Stimulated activated CD8-positive, alpha-beta memory T cell treated with anti-CD3 and anti-CD28 coated beads, Interleukin-4, amount 100 ng/mL, for 24 hours (primary cell): ENCODE measurements at places on chromosomes 5 and 9.

- DNase-seq, result no peak
Observed at GRCh38 chr5:179121667-179122111, 61.5 kb downstream of the ZNF354C start.

- no peak for DNase-seq
Observed at GRCh38 chr9:70297141-70297540, 38.4 kb downstream of the SMC5 start.

GRCh38 chr9:88978034-88978433, 13.2 kb upstream of the S1PR3 start:
- DNase-seq, result no peak

GRCh38 chr5:103357636-103358035, 99.1 kb downstream of the MACIR start:
- no peak for DNase-seq

DNA sequence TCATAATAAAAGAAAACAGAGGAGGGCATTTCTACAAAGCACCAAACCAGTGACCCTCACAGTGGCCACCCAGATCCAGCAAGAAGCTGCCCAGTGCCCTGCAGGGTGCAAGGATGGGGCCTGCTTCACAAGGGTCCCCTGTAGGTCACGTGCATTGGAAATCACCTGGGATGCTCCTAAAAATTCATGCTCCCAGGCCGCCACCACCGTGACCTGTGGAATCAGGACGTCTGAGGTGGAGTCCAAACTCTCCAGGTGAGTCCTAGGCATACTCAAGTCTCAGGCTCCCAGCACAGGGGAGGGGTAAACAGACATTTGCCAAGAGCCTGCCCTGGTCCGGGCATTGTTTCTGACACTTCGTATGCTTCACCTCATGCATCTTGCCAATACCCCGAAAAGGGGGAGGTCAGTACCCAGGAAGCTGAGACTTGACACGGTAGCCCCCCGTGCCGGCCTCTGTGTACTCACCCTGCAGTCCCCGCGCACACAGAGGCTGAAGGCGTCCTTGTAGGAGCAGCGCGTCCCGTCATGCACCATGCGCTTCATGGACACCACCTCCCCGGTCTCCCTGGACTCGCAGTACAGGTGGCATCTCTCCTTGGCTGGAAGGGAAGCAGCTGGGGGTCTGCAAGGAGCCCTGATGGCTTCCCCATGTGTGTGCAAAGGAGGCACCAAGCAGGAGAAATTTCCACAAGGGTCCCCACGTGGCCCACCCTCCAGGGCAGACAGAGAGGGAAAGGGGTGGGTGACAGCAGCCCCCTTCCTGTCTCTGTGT, 75.5 kb downstream of the ZNF354C start:
- no peak for DNase-seq
